ENCODE measurements at places on chromosomes 1 and 21.
A peak's percentile ranks its signal among the peaks of the same experiment; 100 is the strongest.

DNA sequence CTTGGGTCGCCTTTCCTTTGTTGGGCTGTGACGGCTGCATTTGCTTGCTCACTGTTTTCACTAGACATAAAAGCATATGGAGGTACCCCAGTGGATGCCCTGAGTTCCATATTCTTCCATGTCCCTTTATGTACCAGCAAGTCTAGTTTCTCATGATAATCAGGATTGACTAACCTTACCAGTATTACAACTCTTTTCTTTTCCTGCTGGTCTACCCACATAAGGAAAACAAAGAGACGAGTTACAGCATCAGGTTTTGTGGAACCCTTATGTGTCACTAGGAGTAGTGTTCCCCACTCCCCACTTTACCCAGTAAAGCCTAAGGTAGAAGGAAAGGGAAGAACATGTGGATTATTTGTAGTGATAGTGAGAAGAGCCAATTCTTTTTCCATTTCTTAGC, 16.4 kb upstream of the CENPF start:
- no peak for DNase-seq

- no peak for DNase-seq
Measured at GRCh38 chr1:77276941-77277340, 4.9 kb upstream of the AK5 start.

DNA sequence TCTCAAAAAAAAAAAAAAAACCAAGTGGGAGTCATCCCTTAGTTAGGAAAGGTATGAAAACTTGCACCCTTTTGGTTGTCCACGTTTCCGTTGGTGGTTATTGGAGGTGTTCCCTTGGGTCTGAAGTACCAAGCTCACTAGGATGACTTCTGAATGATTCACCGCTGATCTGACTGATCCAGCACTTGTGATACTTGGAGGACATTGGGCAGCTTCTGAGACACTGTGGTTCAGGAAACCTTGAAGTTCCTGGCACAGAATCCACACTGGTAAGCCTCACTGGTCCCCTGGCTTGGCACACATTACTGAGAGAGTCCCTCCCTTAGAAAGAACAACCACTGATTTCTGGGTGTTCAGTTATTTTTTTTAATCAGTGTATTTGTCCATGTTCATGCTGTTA, 91.9 kb downstream of the RYR2 start:
- DNase-seq, result no peak

DNA sequence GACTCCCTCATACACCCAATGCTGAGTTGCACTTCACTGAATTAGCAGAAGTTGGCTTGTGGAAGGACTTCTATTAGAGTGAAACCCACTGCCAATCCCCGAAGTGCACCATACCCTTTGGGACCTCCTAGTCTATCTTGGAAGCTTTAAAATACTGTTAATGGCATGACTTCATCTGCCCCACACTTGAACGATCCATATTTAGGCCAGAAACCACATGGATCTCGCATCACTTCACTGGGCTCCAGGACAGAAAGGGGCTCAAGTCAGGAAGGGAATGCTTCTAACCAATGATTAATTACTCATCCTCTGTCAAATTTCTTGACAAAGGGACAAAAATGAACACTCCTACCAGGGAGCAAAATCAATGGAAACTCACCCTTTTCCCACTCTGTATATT, 69.1 kb downstream of the BCAR3 start:
- DNase-seq, result no peak

DNA sequence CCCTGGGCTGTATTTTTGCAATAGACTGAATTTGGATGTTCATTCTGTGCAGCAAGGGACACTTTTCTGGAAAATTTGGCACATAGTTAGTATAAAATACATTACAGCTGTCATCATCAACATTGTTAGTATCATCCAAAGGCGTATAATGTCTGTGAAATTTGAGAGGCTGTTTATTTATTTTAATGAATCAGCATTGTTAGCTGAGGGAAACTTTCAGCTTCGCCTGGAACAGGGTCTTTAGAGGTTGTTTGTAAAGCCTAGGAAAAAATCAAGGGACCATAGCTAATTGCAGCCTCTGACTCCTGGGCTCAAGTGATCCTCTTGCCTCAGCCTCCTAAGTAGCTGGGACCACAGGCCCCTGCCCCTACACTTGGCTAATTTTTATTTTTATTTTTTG, 106.8 kb upstream of the USP24 start:
- no peak for DNase-seq

- no peak for DNase-seq
Measured at GRCh38 chr1:114154146-114154962, 685 bp upstream of the SYT6 start.

- DNase-seq, result no peak
Measured at GRCh38 chr1:20114021-20114648, 5.2 kb downstream of the PLA2G2D start.

DNA sequence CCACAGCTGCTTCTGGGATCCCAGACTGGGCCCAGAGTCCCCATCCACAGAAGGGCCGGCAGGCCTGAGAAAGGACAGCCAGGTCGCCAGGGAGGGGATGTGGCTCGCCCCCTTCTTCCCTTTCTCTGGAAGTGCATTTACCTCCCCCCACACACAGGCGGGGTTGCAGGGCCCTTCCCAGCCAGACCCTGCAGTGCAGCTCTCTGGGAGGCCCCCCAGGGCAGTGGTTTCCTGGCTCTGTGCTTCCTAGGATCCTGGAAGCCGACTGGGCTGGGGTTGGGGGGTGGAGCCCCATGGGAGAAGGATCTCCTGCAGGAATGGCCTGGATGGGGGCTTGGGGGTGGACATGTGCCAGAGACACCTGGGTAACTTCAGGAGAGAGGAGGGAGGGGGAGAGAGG, 4.2 kb upstream of the COL6A1 start:
- no peak for DNase-seq

DNA sequence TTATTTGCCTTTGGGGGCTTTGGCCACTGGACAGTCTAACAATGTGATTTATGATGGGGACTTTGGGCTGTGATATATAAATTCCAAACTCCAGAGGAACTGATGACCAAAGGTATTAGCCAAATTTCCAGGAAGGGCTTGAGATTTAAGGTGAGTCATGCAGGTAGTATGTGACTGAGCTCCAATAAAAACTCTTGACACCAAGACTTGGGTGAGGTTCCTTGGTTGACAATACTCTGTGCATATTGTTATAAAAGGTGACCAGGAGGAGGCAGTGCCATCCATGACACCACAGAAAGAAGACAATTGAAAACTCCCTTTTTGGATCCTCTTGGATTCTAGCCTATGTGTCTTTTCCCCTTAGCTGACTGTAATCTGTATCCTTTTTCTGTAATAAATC, 392.7 kb upstream of the LRRC7 start:
- no peak for DNase-seq

DNA sequence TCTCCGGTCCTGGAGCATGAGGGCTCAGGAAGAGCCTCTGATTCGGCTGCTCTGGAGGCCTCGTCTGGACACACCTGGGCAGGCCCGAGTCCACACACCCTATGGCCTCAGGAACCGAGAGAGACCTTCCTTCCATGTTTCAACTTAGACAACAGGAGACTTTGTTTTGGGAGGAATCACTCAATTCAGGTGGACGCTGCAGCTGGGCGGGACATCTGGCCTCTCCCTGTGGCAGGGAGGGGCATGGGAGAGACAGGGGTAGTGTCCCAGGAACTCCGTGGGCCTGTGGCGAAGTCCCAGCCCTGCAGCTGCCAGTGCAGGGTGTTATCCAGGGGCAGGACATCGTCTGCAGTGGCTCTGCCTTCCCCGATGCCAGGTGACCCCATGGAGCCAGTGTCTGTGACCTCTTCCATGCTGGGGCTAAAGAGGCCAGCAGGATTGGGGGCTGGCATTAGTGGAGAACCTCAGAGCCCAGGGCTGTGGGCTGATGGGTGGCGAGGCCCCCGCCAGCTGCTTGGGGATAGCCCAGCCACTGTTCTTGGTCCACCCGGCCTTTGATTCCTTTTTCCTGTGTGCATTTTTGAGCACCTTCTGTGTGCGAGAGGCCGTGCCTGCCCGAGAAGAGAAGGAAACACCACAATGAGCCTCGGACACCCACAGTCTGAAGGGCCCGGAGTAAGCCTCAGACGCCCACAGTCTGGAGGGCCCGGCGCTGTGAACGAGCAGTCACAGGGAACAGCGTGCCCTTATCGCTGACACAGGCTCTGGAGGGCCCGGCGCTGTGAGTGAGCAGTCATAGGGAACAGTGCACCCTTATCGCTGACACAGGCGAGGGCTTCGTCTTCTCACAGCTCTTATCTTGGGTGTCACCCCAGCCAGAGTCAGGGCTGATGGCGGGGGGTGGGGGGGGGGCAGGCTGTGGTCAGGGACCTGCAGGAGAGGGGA, 6.2 kb downstream of the COL18A1 start:
- no peak for DNase-seq

- no peak for DNase-seq
Measured at GRCh38 chr1:168734946-168735345, 5.9 kb upstream of the DPT start.

- no peak for DNase-seq
Measured at GRCh38 chr1:24932284-24932683, 2.2 kb upstream of the RUNX3 start.

- no peak for DNase-seq
Measured at GRCh38 chr1:112312315-112312714, 83.7 kb upstream of the CTTNBP2NL start.

GRCh38 chr1:2875707-2876561, 74.4 kb upstream of the TTC34 start:
- DNase-seq, result no peak

GRCh38 chr1:47644212-47644573, 206.3 kb downstream of the FOXD2 start:
- no peak for DNase-seq

- no peak for DNase-seq
Measured at GRCh38 chr1:76950306-76950705, 83.0 kb downstream of the ST6GALNAC5 start.

DNA sequence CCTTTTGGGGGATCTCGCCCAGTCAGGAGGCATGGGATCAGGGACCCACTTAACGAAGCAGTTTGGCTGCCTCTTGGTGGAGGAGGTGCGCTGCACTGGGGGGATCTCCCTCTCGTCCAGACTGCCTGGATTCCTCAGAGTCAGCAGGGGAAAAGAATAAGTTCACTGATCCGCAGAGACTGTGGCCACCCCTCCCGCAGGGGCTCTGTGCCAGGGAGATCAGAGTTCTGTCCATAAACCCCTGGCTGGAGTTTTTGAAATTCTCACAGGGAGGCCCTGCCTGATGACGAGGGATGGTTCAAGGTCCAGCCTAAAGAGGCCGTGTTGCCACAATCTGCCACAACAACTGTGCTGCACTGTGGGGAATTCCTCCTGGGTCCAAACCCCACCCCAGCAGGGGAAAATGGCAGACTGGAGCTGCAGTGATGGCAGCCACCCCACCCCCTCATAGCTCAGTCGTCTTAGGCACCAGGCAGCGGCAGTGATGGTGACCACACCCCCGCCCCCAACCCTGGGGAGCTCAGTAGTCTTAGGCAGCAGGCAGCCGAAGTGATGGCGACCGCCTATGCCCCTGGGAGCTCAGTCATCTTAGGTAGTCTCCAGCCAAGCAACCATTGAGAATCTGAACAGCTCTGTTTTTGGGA, 273.8 kb upstream of the USP25 start:
- no peak for DNase-seq

DNA sequence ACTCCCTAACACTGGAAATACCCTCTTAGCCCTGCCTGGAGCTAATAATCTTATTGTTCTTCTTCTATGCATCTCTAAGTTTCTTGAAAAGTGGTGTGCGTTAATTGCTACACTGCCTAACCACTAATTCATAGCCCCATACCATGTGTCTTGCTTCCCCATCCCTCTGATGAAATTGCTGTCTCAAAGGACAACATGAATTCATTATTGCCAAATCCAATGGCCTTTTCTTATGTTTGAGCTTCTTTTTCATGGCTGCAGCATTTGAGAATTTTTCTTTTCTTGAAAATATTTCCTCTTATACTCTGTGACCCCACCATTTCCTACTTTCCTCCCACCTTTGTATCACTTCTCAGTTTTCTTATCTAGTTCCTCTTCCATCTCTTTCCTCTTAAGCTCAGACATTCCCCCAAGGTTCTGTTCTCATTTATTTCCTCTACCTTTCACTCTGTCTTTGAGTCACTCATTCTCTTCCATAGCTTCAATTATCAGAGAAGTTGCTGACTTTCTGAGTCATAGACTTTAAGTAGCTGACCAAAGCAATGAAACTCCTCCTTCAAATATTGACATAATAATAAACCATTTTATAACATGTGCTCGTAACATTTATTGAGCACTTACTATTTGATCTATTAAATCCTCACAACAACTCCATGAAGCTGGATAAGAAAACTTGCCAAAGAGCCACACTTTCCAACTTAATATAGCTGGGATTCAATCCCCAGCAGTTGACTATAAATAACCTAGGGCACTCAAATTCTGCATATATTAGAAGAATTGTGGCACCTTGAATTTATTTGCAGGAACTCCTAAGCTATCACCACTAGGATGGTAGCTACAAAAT, 35.5 kb upstream of the ATP6V1G3 start:
- DNase-seq, result no peak

DNA sequence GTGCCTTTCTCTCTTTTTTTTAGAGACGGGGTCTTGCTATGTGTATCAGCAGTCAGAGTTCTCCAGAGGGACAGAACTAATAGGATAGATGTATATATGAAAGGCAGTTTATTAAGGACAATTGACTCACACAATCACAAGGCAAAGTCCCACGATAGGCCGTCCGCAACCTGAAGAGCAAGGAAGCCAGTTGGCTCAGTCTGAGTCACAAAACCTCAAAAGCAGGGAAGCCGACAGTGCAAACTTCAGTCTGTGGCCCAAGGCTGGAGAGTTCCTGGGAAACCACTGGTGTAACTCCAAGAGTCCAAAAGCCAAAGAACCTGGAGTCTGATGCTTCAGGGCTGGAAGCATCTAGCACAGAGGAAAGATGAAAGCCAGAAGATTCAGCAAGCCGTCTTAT, 16.3 kb upstream of the H3-3A start:
- DNase-seq, result no peak

GRCh38 chr1:8202182-8202905, 115.6 kb upstream of the SLC45A1 start:
- no peak for DNase-seq

- no peak for DNase-seq
Measured at GRCh38 chr1:184597650-184598357, 156.9 kb downstream of the EDEM3 start.

DNA sequence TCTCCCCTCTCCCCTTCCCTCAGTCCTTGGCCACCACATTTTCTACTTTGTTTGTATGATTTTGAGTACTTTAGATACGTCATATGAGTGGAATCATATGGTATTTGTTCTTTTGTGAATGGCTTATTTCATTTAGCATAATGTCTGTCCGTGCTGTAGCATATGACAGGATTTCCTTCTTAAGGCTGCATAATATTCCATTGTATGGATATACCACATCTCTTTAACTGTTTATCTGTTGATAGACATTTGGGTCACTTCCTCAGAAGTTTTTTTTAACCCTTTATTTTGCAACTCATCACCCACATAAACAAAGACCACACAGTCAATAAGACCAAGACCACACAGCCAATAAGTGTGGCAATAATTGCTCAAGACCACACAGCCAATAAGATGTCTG, 24.9 kb downstream of the FAM163A start:
- DNase-seq, result no peak

DNA sequence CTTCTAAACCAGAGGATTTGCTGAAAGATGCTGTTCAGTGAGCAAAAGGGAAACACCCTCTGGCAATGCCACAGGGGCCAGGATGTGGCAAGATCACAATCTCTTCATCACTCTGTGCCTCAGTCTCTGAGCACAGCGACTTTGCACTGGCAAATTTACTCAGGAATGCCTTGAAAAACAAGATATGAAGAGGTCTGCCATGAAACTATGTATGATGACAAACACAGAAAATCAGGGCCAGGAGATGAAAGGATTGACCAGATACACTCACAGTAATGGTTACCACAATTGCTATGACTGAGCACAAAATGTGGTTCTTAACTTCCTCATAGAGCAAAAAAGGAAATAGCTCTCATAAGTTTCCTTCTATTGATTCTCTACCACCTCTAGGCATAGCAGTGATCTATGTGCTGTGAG, 5.8 kb downstream of the TTC13 start:
- peak; percentile 14 for DNase-seq

Measured in stimulated activated CD8-positive, alpha-beta memory T cell treated with anti-CD3 and anti-CD28 coated beads, Interleukin-2, amount 100 ng/mL, for 1 hour (primary cell).